Endodermal cell (in vitro differentiated cells): ENCODE measurements at places on chromosomes 2 and 18. TPM values are rescaled to one million over a fixed set of nuclear protein-coding genes. Genes with fewer than 3 reads are reported as not detected.

DNA sequence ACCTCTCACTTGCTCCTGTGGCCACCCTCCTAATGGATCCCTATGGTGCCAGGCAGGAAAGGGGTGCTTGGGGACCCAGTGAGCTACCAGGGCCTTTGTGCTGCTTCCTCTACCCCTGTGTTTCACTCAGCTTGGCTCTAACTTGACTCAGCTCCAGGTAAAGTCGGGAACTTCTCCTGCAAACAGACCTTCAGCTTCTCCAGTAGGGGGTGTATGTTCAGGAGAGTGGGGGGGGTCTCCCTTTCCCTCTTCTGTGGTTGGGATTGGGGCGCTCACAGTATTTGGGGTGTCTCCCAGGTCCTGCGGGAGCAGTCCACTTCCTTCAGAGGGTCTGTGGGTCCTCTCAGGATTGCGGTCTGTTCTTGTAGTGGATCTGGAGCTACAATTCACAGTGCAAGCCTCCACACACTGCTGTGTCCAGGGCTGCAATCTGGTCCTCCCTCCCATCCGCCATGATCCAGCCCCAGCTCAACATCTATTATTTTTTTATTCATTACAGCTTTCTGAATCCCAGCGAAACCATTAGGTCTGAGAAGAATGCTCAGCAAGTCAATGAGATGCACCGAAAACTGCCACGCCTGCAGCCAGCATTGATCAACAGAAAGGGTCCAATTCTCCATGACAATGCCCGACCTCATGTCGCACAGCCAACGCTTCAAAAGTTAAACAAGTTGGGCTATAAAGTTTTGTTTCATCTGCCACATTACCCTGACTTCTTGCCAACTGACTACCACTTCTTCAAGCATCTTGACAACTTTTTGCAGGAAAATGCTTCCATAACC lies 26.4 kb upstream of the SAP130 start:
- H3K27me3 ChIP-seq = no peaks in the 10 kb centered on the region
- H3K27ac ChIP-seq = no peak overlapping the region
- H3K4me1 ChIP-seq = peaks cover 6% of the 10 kb centered on the region
- H3K4me3 ChIP-seq = no peak overlapping the region
- no peaks in the 10 kb centered on the region for H3K36me3 ChIP-seq

DNA sequence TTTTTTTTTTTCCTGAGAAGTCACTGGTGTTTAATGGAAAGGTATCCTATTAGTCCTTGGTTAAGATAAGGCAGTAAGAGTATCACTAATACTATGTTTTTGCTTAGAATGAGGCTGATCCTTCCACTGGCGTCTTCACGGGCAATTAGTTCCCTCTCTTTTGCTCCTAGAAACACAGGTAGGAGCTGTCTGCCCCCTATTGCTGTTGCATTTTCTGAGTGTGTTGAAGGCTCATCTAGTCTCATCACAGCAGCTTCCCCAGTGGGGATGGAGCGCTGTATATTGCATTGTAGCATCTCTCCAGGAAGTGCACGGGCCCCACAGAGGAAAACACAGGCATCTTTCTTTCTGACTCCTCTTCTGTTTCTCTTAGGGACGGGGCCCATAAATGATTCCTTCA lies 145.0 kb downstream of the NAPG start:
- DNase-seq = no peak
- no peak overlapping the region for H3K27ac ChIP-seq
- H3K27me3 ChIP-seq = no peaks in the 10 kb centered on the region
- peaks cover 5% of the 10 kb centered on the region for H3K4me1 ChIP-seq

GRCh38 chr2:202337151-202337550 lies 39.0 kb upstream of the BMPR2 start:
- no peak overlapping the region for H3K27ac ChIP-seq
- no peak overlapping the region for H3K4me3 ChIP-seq
- no peaks in the 10 kb centered on the region for H3K4me1 ChIP-seq
- no peaks in the 10 kb centered on the region for H3K27me3 ChIP-seq
- no peaks in the 10 kb centered on the region for H3K36me3 ChIP-seq

DNA sequence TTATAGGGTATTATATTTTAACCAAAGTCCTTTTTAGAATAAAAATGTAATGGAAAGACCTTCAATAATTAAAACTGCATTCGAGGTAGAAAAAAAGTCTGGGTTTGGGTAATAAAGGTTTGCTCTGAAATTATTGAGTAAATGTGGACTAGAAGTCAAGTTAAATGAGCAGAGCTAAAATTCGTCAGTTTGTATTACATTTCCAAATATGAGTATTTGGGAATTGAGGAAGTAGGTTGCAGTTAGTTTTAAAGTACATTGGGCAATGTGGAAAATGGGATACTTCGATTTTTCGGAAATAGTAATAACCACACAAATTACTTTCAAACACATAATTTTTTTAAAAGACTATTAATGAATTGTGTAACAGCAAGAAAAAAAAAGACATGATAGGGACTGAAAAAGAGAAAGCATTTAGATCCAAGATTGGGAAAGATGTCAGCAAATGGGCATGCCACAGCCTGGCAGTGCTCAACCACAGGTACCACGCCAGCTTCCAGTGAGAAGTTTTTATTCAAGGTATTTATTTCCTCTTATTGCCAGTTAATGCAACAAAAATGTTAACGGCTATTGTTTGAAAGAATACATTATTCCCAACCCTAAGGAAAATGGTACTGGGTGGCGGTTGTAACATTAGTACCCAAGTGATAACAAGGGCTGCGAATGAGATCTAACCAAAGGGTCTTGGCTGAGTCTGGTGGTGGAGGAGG lies 50.0 kb downstream of the TTC39C start:
- H3K4me1 ChIP-seq = peaks cover 6% of the 10 kb centered on the region
- no peaks in the 10 kb centered on the region for H3K27me3 ChIP-seq
- no peaks in the 10 kb centered on the region for H3K36me3 ChIP-seq
- no peak overlapping the region for H3K27ac ChIP-seq
- no peak overlapping the region for H3K4me3 ChIP-seq

GRCh38 chr2:72896446-72896845 lies 9.2 kb downstream of the SPR start:
- DNase-seq = no peak
- no peak overlapping the region for H3K4me3 ChIP-seq
- peaks cover 6% of the 10 kb centered on the region for H3K4me1 ChIP-seq
- H3K36me3 ChIP-seq = no peaks in the 10 kb centered on the region
- no peak overlapping the region for H3K27ac ChIP-seq

Gene DRC1
- total RNA-seq = 0.48 and 0.70 TPM in 2 replicates

Gene GREB1L
- 0.47 to 3.9 TPM (median 3.1 TPM) in 3 replicates for total RNA-seq

Gene C2orf80
- total RNA-seq = not detected in 3 replicates
